ENCODE measurements at places on chromosomes 2 and 18.

DNA sequence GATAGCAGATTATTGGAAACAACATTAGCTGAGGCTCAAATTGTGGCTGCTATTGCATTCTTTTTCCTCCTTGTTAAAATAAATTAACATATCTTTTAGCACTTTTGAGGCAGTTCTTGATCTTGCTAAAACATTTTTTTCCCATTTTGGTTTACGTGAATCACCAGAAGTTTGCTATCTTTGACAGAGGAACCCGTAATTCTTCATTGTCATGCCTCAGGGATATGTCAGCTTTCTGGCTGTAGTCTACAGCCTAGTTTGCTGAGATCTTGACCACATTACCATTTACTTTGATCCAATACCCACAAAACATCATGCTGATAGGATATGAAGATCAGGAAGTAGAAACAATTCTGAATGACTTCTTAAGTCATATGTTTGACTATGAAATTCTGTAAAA is 25.1 kb upstream of the FANCL start:
- no peak for DNase-seq

DNA sequence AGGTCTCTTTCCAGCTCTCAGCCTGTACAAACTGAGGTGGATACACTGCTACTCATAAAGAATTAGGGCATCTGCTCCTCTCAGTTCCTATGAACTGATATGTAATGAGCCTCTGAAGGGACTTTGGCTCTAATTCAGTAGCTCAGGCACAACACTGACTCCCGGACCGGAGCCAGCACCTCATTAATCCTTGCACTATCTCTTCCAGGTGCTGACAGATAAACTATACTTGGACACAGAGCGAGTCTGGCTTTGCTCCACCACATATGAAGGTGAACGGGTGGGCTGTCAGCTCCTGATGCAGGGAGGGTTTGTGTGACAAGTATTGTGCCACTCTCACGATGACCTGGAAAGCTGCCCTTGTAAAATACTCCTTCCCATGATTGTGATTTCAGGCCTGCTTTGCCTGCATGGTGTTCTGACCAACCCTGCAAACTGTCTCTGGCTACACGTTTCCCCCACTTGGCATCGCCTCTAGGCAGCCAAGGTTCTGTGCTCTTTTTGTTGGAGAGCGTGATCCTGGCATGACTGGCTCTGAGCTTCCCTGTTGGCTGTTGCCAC is 111.6 kb upstream of the LMAN1 start:
- DNase-seq, result no peak

DNA sequence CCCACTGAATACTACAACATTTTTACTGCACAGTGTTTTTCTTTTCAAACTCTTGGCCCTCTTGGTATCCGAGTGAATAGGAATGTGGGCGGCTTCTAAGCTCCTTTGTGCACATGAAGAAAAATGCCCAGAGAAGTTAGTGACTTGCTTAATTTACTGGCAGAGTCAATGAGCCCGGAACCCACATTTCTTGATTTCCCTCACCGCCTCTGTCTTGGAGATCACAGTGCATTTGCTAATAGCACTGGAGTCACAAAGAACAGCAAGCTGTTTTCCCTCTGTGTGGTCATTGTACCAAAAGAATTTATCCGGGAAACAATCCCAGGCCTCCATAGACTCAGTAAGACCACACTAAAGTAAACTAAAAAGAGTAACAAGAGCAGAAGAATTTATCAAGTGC is 18.9 kb downstream of the STON1 start:
- no peak for DNase-seq

DNA sequence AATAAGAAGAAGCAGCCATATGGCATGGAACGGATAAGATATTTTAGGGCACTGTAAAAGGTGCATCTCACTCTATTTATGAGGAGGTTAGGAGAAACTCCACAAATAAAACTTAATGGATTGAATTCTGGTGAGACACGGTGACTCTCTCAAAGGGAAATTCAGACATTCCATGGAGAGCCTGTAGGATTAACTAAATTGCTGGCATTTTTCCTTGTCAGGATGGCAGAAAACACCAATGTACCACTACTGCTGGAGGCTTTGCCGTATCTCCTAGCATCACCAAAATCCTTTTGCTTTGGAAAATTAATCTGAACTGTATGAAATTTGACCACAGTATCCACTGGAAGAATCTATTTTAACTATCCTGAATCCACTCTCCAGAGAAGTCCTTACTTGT is 79.3 kb downstream of the RBM43 start:
- no peak for DNase-seq
